ENCODE measurements at places on chromosomes 4 and X. TPM values are rescaled to one million over a fixed set of nuclear protein-coding genes. Genes with fewer than 3 reads are reported as not detected.

The WDR1 gene
- 263 TPM for total RNA-seq

The LDB2 gene
- total RNA-seq, result 31.0 TPM

The BEND4 gene
- total RNA-seq, result not detected

The CLCN3 gene
- total RNA-seq, result 13.0 TPM

The BTK gene
- 9.5 TPM for total RNA-seq

The RTL5 gene
- total RNA-seq, result 7.6 TPM

The SPANXN3 gene
- not detected for total RNA-seq

The ENPP6 gene
- total RNA-seq, result 2.0 TPM

The TRIML2 gene
- not detected for total RNA-seq

The FAM241A gene
- 3.2 TPM for total RNA-seq

DNA sequence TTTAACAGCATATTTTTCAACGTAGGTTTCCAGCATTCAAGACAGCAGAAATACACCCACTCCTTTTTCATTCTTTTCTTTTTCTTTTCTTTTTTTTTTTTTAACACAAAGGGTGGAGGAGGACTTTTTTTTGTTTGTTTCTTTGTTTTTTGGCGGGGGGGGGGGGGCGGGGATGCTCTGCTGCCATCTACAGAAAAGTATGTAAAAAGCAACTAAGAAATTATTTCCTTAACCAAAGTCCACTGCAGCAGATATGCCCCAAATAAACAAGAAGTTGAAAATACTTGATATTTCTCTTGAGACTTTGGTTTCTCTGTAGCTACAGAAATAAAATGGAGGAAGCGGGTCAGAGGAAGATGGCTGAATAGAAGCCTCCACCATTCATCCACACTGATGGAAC lies 63.2 kb upstream of the PBDC1 start:
- DNase-seq, result no peak
- no peaks in the 10 kb centered on the region for H3K36me3 ChIP-seq
- no peaks in the 10 kb centered on the region for H3K4me1 ChIP-seq
- no peak overlapping the region for H3K27ac ChIP-seq

DNA sequence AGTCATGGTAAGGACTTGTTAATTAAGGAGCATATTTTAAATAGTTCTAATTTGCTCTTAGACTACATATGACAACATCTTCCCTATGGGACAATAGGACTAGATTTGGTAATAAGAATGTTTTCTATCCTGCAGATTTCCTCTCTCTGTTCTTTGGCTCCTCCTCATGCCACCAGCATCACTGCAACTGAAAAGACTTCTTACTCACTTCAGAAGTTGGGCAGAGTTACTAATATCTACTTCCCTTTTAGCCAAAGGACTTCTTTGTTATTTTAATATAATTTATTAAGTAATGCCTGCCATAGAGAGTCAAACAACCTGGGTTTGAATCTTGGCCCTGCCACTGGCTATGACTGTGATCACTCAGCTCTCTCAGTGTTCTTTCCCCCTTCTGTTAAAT lies 16.4 kb downstream of the MMAA start:
- peaks cover 20% of the 10 kb centered on the region for H3K4me1 ChIP-seq
- H3K27me3 ChIP-seq, result no peaks in the 10 kb centered on the region
- H3K36me3 ChIP-seq, result no peaks in the 10 kb centered on the region
- no peak overlapping the region for H3K27ac ChIP-seq
- DNase-seq, result no peak
- H3K4me3 ChIP-seq, result no peak overlapping the region

- no peaks in the 10 kb centered on the region for H3K4me1 ChIP-seq
- no peaks in the 10 kb centered on the region for H3K27me3 ChIP-seq
- DNase-seq, result no peak
- no peaks in the 10 kb centered on the region for H3K36me3 ChIP-seq
Observed at GRCh38 chrX:123835661-123836371, 24.0 kb upstream of the XIAP start.

DNA sequence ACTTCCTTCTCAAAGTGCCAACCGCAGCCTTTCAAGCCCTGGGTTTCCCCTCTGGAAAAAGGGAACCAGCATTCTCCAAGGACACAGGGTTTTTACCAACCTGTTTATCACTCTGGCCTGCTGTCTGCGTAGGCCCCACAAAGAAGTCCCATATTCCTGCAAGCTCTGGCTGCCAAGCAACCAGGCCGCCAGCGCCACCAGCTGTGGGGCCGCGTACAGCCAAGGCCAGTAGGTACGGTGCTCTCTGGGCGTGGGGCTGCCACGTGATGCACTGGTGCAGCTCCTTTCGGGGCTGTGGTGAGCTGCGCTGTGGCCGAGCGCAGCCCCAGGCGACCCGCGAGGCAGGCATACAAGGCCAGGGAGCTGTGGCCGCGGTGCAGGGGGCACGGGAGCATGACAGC lies 22.1 kb downstream of the LUZP4 start:
- H3K4me1 ChIP-seq, result no peaks in the 10 kb centered on the region
- H3K27me3 ChIP-seq, result no peaks in the 10 kb centered on the region
- no peak for DNase-seq
- H3K27ac ChIP-seq, result no peak overlapping the region
- H3K36me3 ChIP-seq, result no peaks in the 10 kb centered on the region

DNA sequence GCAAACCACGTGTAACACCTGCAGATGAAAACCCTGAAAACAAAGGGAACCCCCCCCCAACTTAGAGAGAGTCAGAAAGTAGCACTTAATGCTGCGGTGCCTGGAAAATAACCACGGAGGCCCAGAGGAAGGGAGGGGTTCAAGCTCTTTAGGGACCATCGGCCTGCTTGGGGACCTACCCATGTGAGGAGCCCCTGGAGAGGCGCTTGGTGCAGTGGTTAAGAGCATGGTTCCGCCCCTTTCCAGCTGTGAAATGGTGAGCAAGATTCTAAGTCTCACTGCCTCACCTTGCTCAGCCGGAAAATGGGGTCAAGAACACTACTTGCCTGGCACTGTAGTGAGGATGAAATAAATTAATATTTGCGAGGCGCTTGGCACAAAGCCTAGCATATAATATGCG lies 13.8 kb downstream of the SLC25A5 start:
- H3K36me3 ChIP-seq, result no peaks in the 10 kb centered on the region
- H3K4me3 ChIP-seq, result peak overlapping the region; percentile 72
- no peak overlapping the region for H3K27ac ChIP-seq
- H3K4me1 ChIP-seq, result no peaks in the 10 kb centered on the region
- no peak for DNase-seq

- no peaks in the 10 kb centered on the region for H3K4me1 ChIP-seq
- H3K27me3 ChIP-seq, result no peaks in the 10 kb centered on the region
- H3K27ac ChIP-seq, result no peak overlapping the region
- no peak overlapping the region for H3K4me3 ChIP-seq
- H3K36me3 ChIP-seq, result no peaks in the 10 kb centered on the region
Observed at GRCh38 chr4:166077782-166078181, 204.7 kb downstream of the TLL1 start.

GRCh38 chrX:69388526-69388925 lies 115.6 kb upstream of the NALF2 start:
- DNase-seq, result no peak
- H3K4me3 ChIP-seq, result no peak overlapping the region
- H3K27ac ChIP-seq, result no peak overlapping the region
- H3K27me3 ChIP-seq, result no peaks in the 10 kb centered on the region
- peaks cover 3% of the 10 kb centered on the region for H3K4me1 ChIP-seq
- H3K36me3 ChIP-seq, result no peaks in the 10 kb centered on the region

DNA sequence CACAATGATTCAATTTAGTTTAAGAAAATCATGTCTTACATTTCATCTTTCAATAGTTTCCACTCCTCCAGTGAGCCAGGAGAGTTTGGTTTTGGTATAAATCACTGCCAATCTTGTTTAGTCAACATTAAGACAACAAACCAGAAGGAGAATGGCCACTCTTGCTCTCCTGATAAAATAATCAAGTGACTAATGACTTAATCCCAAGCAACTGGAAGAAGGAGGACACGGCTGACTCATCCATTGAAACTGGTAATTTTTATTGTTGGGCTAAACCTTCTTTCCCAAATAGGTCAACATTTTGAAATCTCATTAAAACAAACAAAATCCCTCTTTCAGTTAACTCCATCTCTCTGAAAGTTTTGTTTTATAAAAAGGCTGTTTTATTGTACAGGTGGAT lies 230.2 kb downstream of the CLCN4 start:
- H3K4me3 ChIP-seq, result no peak overlapping the region
- H3K4me1 ChIP-seq, result no peaks in the 10 kb centered on the region
- no peaks in the 10 kb centered on the region for H3K27me3 ChIP-seq
- H3K36me3 ChIP-seq, result no peaks in the 10 kb centered on the region

DNA sequence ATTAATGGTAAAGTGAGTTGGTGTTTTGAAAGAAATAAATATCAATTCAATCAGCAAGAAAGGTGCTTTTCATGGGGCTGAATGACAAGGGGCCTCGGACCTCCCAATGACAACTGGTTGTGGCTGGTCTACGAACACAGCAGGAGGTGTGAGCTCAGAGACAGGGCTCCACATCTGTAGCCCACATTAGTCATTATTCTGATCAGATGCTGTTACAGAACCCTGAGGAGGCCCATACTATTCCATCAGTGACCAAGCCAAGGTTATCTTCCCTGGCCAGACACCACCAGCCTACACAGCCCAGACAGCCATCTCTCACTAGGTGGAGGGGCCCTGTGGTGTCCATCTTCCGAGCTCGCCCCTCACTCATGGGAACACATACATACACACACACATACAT lies 168.8 kb downstream of the SH3KBP1 start:
- no peak overlapping the region for H3K27ac ChIP-seq
- no peaks in the 10 kb centered on the region for H3K27me3 ChIP-seq
- no peak overlapping the region for H3K4me3 ChIP-seq
- no peak for DNase-seq
- no peaks in the 10 kb centered on the region for H3K4me1 ChIP-seq

DNA sequence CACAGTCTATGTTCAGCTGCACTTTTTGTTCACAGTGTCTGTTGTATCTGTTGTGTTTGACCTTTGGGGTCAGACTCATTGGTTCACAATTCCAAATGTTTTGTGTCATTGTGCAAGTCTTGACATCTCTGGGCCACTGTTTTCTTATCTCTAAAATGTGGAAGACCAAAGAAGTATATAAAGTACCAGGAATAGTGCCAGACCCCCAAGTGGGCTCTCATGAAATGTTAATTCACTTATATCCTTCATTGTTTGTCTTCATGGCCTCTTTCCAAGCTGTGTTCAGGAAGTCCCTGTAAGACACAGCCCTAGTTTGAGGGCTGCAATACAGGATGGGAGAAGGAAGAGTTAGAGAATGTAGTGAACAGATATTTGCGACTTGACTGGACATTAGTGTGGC lies 468.3 kb upstream of the BOD1L1 start:
- no peaks in the 10 kb centered on the region for H3K4me1 ChIP-seq
- DNase-seq, result no peak
- no peaks in the 10 kb centered on the region for H3K36me3 ChIP-seq
- H3K27ac ChIP-seq, result no peak overlapping the region
- H3K27me3 ChIP-seq, result no peaks in the 10 kb centered on the region

GRCh38 chr4:7062816-7063215 lies 5.0 kb downstream of the GRPEL1 start:
- peaks cover 52% of the 10 kb centered on the region for H3K36me3 ChIP-seq
- no peak for DNase-seq
- H3K4me3 ChIP-seq, result no peak overlapping the region
- H3K27ac ChIP-seq, result no peak overlapping the region
- H3K27me3 ChIP-seq, result no peaks in the 10 kb centered on the region

DNA sequence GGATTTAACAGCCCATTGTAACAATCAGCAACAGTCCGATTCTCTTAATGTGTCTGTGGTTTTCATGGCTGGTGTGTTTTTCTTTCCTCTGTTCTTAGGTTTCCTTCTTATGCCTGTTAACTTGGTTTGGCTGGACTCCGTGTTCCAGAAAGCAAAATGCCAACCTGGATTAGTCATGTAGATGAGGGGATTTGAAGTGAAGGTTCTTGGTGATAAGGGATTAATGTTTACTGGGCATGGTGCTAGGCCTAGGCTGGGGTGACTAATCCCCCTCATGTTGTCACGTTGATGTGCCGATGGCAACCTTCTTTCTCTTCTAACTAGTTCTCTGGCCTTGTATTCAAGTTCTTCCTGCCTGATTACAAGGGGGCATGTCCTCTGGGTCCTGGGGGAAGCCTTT lies 85.9 kb downstream of the REPS2 start:
- peaks cover 39% of the 10 kb centered on the region for H3K4me1 ChIP-seq
- DNase-seq, result peak; percentile 26
- no peak overlapping the region for H3K4me3 ChIP-seq

- no peak overlapping the region for H3K4me3 ChIP-seq
- no peaks in the 10 kb centered on the region for H3K36me3 ChIP-seq
- no peaks in the 10 kb centered on the region for H3K27me3 ChIP-seq
- H3K27ac ChIP-seq, result no peak overlapping the region
Observed at GRCh38 chr4:53551281-53551864, 39.9 kb downstream of the LNX1 start.

- no peaks in the 10 kb centered on the region for H3K4me1 ChIP-seq
- no peaks in the 10 kb centered on the region for H3K36me3 ChIP-seq
- H3K4me3 ChIP-seq, result no peak overlapping the region
- no peak for DNase-seq
- no peaks in the 10 kb centered on the region for H3K27me3 ChIP-seq
Observed at GRCh38 chrX:29455702-29456101, 759.7 kb upstream of the MAGEB2 start.

GRCh38 chr4:111678479-111678878 lies 466.8 kb upstream of the FAM241A start:
- H3K27me3 ChIP-seq, result no peaks in the 10 kb centered on the region
- no peaks in the 10 kb centered on the region for H3K4me1 ChIP-seq
- H3K27ac ChIP-seq, result no peak overlapping the region
- DNase-seq, result no peak

DNA sequence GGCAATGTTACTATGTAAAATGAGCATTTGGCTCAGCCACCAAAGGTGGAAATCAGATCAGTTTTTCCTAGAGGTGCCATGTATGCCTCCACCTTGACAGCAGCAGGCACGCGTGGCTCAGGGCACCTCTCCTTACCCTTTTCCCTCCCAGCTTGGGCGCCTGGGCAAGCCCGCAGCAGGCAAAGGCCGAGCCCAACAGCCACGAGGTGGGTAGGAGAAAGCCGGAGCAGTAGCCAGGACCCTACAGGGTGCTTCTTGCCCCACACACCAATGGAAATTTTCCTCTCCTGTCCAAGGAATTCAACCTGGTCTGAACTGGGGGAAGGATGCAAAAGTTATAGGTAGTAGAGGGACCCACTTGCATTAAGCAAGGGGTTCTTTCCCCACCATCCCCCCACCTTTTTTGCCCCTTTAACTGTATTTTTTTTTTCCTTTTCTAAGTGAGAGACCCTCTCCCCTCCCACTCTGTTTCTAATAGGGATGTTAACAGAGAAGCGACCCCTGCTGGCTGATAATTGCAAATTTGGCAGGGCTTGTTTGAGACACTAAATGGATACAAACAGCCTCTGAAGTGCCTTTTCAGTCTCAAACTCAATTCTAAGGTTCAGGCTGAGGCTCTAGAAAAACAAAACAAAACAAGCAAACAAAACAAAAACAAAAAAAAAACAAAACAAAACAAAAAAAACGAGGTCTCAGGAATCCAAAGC lies 895.1 kb downstream of the PCDH18 start:
- H3K27ac ChIP-seq, result no peak overlapping the region
- no peaks in the 10 kb centered on the region for H3K27me3 ChIP-seq
- H3K4me1 ChIP-seq, result no peaks in the 10 kb centered on the region
- no peaks in the 10 kb centered on the region for H3K36me3 ChIP-seq
- DNase-seq, result no peak

All from thoracic aorta (tissue), 2 donors.